Fibroblast of lung (primary cell): ENCODE measurements at places on chromosomes 4 and X. TPM values are rescaled to one million over a fixed set of nuclear protein-coding genes. Genes with fewer than 3 reads are reported as not detected.

DNA sequence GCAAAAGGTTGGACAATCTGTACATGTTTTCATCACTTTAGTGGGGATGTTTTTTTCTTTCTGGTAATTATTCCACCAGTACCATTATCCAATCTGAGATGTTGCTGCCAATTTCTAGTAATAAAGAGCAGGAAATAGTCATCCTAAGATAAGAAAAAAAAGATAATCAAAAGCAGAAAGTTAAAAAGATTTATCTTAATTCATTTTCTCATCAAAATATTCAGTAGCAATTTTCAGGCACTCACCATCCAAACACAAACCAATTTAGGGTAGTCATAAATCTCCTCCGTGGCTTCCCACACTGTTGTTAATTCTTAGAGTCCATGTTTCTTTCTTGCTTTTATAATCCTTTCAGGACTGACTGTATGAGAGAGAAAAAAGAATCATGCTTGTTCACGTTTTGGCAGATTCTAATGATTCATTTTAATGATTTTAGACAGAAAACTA, 263.7 kb upstream of the UGT8 start:
- no peak for DNase-seq

DNA sequence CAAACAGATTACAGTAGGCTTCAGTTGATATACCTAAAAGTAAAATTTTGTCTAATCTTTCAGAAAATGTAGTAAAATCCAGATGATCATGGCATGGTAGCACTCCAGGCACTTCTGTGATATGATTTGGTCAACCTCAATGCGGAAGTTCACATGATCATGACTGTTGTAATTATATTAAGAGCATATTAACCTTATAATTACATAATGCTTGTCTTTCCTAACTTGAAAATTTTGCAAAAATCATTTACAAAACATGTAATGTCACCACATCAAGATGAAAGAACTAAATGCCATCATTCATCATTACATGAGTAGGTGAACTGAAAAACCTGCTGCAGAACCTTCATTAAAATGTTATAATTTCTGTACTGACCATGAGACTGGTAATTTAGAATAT, 88.1 kb downstream of the MBNL3 start:
- no peak for DNase-seq

DNA sequence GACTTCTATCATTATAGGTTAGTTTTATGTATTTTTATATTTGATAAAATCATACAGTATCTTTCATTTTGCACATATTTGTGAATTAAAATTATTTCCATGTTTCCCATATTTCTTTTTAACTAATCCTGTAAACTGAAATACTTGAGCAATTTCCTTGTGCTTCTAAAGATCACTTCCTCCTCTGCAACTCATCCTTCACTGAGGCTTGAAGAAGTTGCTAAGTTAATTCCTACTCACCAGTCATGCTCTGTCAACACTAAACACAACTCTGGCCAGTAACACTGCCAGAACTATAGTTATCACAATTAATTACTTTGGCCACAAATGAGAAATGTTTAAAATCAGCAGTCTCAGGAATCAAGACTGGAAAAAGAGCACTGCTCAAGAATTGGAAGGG, 6.7 kb downstream of the SPATA4 start:
- no peak for DNase-seq

GRCh38 chr4:2166253-2166652, 75.7 kb downstream of the HAUS3 start:
- DNase-seq: no peak

GRCh38 chrX:45903781-45904201, 641.4 kb downstream of the ZNF674 start:
- no peak for DNase-seq

DNA sequence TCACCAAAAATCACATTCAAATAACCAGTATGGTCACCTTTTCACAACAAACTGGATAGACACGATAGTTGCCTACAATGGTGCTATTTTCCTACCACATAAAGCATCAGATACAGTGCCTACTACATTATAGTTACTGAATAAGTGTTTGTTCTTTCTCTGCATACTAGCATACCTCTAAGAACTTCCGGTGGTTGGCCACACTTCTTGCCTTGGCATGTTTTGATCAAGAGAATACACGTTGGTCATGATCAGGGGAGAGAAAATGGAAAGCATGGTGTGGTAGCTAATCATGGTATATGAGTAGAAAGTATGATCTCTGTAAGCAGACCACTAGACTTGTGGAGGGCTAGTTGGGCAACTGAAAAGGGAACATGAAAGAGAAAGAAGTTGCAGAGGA, 322.8 kb upstream of the DIAPH2 start:
- DNase-seq: no peak

DNA sequence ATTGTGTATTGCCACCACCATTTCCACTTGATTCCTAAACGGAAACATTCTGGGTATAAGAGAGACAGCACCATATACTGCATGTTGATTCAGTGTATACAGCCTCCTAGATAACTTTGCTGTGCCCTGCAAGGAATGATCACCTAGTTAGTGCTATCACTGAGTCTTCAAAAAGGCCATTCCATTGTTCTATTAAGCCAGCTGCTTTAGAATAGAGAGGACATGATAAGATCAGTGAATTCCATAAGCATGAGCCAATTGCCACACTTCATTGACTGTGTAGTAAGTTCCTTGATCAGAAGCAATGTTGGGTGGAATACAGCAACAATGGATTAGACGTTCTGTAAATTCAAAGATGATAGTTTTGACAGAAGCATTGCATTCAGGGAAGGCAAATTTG, 1047.3 kb downstream of the PCDH18 start:
- DNase-seq: peak; percentile 34

- no peak for DNase-seq
Observed at GRCh38 chrX:49176421-49177326, 5.0 kb downstream of the PLP2 start.

- DNase-seq: no peak
Observed at GRCh38 chr4:83269256-83269655, 15.3 kb downstream of the COQ2 start.

GRCh38 chr4:19748519-19749479, 502.9 kb upstream of the SLIT2 start:
- peak; percentile 76 for DNase-seq

DNA sequence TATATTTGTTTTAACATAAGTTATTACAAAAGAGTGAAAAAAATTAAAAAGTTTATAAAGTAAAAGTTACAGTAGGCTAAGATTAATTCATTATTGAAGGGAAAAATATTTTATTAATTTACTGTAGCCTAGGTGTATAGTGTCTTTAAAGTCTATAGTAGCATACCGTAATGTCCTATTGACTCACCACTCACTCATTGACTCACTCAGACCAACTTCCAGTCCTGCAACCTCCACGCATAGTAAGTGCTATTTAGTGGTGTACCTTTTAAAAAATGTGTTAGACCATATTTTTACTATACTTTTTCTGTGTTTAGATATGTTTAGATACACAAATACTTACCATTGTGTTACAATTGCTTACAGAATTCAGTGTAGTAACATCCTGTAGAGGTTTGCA, 841.1 kb downstream of the CENPC start:
- no peak for DNase-seq

DNA sequence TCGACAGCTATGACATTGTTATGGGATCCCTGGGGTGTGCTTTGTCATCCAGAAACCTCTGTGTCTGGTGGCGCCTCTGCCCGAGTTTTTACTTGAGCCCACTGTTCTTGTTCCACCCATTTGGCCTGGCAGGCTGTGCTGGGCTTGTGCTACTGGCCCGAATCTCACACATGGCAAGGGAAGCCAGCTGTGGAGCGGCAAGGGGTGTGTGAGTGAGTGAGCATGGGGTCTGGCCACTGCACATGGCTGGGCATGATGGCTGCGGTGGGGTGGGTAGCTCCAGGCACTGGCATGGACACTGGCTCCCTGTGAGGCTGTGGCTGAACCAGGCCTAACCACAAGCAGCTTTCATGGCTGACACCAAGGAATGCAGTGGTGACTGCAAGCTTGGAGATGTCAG, 89.2 kb downstream of the DACH2 start:
- DNase-seq: no peak

- peak; percentile 83 for DNase-seq
Observed at GRCh38 chr4:98474408-98474844, 184.0 kb downstream of the TSPAN5 start.

- DNase-seq: peak; percentile 10
Observed at GRCh38 chr4:26157541-26157940, 163.3 kb upstream of the RBPJ start.

- no peak for DNase-seq
Observed at GRCh38 chr4:123996718-123997510, 600.3 kb downstream of the SPRY1 start.

DNA sequence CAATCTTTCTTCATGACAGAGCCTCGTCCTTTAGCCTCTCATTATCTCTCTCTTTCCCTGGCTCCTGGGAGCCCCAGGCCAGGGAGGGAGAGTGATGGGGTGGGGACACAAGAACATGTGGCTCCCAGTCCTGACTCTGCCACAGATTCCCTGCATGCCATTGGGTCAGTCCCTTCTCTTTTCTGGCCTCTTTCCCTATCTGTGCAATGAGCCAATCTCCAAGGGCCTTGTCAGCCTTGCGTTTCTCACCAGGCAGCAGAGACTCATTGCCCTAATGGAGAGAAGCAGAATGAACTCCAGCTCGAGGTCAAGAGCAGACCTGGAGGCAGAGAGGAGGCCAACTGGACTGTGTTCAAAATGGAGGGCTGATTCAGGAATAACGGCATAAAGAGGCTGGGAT, 38.4 kb upstream of the PJA1 start:
- no peak for DNase-seq

DNA sequence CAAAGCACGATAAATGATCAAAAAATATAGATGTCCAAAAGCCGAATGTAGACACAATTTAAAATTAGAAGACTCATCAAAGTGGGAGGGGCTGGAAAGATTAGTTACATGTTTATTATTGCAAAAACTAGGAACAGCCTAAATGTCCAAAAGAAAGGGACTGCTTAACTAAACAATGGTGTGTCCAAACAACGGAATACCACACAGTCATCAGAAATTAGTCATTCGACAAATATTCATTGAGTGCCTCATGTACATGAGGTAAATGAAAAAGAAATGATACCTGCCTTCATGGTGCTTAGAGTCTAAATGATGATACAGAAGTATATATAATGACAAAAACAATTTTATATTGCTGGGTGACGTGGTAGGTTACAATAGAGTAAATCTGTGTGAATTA, 139.7 kb downstream of the MAML3 start:
- DNase-seq: peak; percentile 29

GRCh38 chr4:108109997-108110416, 58.7 kb downstream of the LEF1 start:
- DNase-seq: no peak

GRCh38 chrX:39823854-39824253, 273.9 kb downstream of the BCOR start:
- DNase-seq: no peak

GRCh38 chrX:39452401-39452800, 645.4 kb downstream of the BCOR start:
- DNase-seq: no peak

DNA sequence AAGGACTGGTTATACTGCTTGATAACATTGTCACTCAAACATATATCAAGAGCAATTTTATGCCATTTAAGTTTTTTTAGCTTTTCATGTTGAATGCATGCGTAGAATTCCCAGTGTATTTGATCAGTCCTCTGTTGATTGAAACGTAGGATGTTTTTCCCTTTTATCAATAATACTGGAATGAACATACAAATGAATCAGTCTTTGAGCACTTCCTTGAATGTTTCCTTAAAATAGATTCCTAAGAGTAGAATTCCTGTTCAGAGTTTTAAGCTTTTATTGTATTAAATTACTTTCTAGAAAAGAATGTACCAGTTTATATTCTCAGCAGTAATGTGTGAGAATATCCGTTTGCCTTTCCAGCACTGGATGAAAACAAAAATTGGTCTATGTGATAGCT, 37.8 kb downstream of the ADD1 start:
- no peak for DNase-seq

DNA sequence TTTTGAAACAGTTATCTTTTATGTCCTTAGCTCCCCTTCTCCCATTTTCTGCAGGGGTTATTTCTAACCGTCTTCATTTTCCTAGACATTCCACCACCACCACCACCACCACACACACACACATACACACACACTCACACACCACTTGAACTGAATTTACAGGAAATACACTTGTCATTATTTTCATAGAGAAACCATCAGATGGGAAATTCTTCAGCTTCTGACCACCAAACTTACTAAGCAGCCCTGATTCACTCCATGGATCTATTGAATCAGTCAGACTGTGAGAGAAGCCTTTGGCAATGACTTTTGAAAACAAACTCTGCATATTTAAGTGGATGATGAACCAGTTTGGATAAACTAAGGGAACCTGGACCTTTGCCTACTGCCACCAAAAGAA, 210.1 kb upstream of the NHS start:
- peak; percentile 94 for DNase-seq

DNA sequence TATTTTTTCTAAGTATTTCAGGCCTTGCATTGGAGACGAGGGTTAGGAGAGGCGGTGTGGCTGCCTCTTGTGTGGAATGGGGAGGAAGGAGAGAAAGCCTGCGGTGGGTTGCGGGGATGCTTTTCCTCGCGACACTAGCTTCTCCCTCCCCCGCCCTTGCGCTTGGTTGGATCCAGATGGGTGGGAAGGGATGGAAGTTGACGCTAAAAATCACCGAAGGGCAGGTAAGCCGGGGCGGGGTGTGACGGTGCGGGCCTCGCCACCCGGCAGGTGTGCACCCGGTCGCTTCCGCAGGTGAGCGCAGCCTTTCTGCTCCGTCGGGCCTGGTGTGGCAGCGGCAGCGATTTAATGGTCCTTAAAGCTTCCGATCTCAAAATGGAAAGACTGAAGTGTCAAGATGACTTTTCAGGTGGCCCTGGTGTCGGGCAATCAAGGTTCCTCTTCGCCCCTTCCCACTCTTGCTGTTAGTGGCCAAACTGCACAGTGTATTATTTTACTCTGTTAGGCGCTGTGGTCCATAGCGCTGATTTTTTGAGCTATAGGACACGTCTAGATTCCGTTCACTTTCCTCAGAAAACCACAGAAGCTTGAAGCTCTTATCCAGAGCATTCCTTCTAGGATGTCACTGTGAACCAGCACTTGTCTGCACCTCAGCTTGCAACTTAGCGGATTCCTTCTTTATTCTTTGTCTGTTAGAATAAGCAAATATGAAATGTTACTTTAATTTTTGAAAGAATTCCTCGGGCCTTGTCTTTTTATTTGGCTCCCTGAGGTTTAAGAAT, 765 bp downstream of the ENOPH1 start:
- peak; percentile 55 for DNase-seq

DNA sequence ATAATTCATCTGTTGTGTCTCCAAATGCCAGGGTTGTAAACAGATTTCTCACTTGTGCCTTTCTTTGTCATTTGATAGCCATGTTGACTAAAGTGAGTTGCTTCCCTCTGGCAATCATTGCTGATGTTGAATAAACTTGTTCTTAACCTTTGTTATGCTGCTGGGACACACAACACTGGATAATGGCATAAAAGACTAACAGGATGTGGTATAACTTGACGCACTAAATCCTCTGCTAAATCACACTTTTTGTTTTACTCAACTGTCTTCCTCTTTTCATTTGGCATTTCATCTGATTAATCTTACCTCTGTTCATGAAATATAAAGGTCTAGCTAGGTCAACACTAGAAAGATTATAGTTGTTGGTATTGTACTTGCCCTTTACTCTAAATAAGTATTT, 17.6 kb upstream of the CXCL5 start:
- no peak for DNase-seq

The NPY1R gene
- total RNA-seq: under 0.01 TPM in 2 replicates

The MAGEH1 gene
- 16.5 and 21.8 TPM in 2 replicates for total RNA-seq

The PNCK gene
- 0.26 and 0.33 TPM in 2 replicates for total RNA-seq

The CFP gene
- under 0.01 and 0.17 TPM in 2 replicates for total RNA-seq

The F8A3 gene
- 0.99 and 1.0 TPM in 2 replicates for total RNA-seq

The DDX53 gene
- total RNA-seq: not detected in 2 replicates

The SRPX gene
- total RNA-seq: 84.9 and 91.2 TPM in 2 replicates

The GLRA3 gene
- not detected in 2 replicates for total RNA-seq

The RIPPLY1 gene
- total RNA-seq: not detected in 2 replicates

The ARX gene
- not detected in 2 replicates for total RNA-seq

The FGFRL1 gene
- total RNA-seq: 5.6 and 6.1 TPM in 2 replicates

The ABHD18 gene
- 5.3 and 5.4 TPM in 2 replicates for total RNA-seq

The MAGEA10 gene
- total RNA-seq: not detected in 2 replicates
